Stimulated activated naive B cell treated with anti-CD40 and anti-IgM and Interleukin-4, amounts not matched to agents 10 μg/mL and 1 μg/mL and 100 μg/mL, for 72 hours (primary cell): ENCODE measurements at places on chromosomes 11 and 22.

DNA sequence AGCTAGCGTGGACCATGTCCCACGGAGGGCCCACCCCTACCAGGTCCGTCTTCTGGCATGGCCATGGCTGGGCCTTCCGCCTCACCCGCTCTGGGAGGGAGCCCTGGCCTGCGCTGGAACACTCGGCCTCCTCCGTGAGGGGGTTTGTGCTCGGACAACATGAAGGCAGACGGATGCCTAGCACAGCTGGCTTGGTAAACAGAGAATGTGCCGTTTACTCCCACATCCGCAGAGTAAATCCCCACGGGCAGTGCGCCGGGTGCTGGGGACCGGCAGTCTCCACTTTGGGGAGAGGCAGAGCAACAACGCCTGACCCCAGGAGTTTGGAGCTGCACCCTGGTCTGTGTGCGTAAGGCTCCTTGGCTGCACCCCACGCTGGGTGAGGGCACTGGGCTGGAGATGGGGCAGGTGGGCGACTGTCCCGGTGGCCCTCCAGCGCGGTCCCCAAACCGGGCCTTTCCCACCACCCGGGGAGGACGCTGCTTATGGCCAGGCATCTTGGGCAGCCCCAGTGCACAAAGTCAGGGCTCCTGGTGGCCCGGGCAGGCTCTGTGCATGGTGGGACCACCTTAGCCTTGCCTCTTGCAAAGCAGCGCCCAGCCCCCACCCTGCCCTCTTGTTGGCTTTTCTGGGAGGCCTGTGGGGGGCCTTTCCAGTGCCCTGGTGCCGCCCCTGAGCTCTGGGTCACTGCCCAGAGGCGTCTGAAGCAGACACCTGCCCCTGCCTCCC is 30.7 kb upstream of the MUC5AC start:
- DNase-seq, result no peak

DNA sequence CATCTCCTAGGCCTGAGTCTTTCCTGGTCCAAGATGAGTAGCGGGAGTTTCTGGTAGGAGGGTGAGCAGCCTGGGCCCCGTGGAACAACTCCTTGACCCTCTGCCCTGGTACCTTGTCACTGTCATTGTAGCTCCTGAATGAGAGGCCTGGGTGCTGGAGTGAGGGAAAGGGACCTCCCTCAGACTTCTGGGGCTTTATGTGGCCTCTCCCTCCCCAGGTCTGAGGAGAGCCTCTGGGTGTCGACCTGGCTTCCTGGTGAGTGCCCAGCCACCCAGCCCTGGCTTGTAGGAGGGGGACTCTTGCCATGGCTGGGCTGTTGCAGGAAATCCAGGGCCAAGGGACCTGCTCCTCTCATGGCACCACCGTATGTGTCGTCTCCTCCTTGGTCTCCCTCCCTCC is 3.9 kb downstream of the P2RY2 start:
- no peak for DNase-seq

DNA sequence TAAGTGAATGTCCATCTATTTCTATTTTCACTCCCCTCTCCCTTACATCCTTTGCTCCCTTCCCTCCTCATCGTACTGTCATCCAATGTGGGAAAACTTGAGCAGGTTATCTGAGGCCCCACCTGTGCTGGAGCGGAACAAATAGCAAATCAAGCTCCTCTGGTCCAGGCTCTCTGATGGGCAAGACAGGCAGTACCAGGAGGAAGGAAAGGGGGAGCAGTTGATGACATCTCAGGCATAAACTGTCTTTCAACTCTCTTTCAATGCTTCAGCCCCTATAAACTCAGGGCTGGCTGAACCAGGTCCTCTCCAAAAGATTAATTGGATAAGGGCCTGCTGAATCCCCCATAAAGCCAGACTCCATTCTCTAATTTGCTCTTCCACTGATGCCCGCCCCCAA is 1.5 kb upstream of the CCKBR start:
- no peak for DNase-seq

- no peak for DNase-seq
These were observed 89.2 kb upstream of the E2F8 start for GRCh38 chr11:19329970-19330369.

- DNase-seq, result no peak
These were observed 53.3 kb downstream of the MRTFA start for GRCh38 chr22:40583053-40583741.

GRCh38 chr11:63042596-63042995 is 27.0 kb upstream of the SLC22A8 start:
- DNase-seq, result no peak

- no peak for DNase-seq
These were observed 571.4 kb downstream of the MIAT start for GRCh38 chr22:27228771-27229170.

DNA sequence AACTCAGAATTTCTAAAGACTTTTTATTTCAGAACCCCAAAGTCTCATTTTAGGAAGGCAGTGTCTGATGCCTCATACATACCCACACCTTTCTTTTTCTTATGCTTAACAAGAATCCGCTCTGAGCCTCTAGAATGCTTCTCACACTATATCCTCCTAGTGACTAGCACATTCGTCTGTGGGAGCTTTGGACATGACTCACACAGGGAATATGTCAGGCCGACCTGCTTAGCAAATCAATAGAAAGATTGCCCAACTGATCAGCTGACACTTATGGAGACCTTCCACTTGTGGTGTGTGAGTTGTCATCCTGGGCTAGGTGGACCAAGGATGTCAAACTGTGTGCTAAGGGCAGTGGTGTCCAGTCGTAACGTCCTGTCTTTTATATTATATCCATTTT is 129.9 kb upstream of the TTC12 start:
- DNase-seq, result no peak
